NCI-H510A treated with DMSO at 0.1 percent for 48 hours (cell line): ENCODE measurements at places on chromosomes 13 and 19.

- no peak for DNase-seq
Observed at GRCh38 chr13:60623151-60623550, 226.1 kb downstream of the TDRD3 start.

DNA sequence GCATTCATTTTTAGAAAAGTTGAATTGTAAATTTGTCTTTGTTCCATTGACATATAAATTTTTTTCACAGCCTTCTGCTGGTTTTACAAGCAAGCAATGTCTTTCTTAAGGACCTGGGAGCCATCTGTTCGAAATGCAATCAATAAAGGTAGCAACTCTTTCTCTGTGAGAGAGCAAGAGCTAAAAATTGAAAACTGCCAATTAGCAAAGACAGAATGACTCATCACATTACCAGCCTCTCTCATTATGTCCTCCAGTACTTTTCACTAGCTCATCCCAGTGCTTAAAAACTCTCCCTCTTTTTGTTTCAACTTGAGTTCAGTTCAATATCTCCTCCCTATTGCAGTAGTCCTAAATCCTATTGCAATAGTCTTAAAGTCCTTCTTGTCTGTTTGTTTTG, 760.7 kb upstream of the SLITRK6 start:
- DNase-seq = no peak

DNA sequence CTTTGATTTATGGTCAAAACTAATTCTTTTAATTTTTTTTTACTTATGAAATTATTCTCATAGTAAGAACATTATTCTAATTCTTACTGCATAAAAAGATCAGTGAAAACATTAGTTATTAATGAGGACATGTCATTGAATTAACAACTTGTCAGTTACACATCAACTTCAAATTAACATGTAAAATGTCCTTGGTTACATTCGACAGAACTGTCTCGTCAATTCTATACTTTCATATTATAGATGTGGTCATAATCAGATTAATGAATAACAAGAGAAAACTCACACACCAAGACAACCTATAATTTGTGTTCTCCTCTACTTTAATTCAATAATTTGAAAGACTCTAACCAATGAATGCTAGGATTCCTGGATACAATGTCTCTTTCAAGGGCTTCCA, 66.7 kb downstream of the KATNAL1 start:
- no peak for DNase-seq

- DNase-seq = peak; percentile 3
Observed at GRCh38 chr19:35495107-35496064, 5.1 kb upstream of the KRTDAP start.
